ENCODE measurements at places on chromosomes 13 and 19.

- no peaks in the 10 kb centered on the region for H3K36me3 ChIP-seq
- no peak overlapping the region for H3K4me3 ChIP-seq
- H3K4me1 ChIP-seq = no peaks in the 10 kb centered on the region
Observed at GRCh38 chr19:53007606-53008005, 6.1 kb upstream of the ERVV-1 start.

DNA sequence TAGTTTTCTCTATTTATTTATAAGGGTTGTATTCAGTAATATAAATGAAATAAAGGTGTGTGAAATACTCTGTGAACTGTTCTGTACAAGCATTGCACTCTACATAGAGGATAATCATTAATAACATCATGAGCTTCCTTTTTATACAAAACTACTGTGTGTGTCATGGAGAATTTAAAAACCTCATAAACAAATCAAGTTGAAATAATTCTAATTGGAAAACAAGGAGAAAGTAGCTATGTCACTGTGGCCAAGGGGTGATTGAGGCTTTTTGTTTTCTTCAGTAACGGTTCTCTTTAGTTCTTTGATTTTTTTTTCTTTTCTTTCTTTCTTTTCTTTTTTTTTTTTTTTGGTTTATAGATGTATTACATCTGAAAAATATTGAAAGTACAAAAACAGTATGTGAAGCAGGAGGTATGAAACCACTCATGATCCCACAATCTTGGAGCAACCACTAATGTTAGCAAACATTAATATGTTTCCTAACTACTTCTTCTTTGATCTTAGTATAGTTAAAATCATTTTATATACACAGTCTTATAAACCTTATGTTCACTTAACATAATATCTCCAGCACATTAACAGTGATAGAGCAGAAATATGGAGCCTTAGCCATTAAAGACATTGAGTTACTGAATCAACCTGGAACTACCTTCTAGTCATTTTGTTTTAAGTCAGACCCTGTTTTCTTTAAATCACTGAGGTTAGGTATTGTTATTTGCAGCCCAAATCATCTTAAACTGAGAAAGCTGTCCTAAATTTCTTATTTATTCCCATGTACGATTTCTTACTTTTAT is 45.4 kb downstream of the WDFY2 start:
- H3K4me3 ChIP-seq = no peak overlapping the region
- DNase-seq = no peak
- peaks cover 23% of the 10 kb centered on the region for H3K4me1 ChIP-seq
- H3K27me3 ChIP-seq = no peaks in the 10 kb centered on the region

GRCh38 chr19:14333101-14333871 is 48.0 kb upstream of the ADGRE5 start:
- no peaks in the 10 kb centered on the region for H3K36me3 ChIP-seq
- peak overlapping the region; percentile 33 for H3K4me3 ChIP-seq
- no peak for DNase-seq

GRCh38 chr19:18922228-18922985 is 2.9 kb downstream of the DDX49 start:
- DNase-seq = no peak
- H3K36me3 ChIP-seq = no peaks in the 10 kb centered on the region
- H3K4me3 ChIP-seq = no peak overlapping the region
- no peak overlapping the region for H3K27ac ChIP-seq

GRCh38 chr13:22740264-22740663 is 440.5 kb upstream of the SGCG start:
- no peaks in the 10 kb centered on the region for H3K4me1 ChIP-seq
- no peak overlapping the region for H3K27ac ChIP-seq
- H3K4me3 ChIP-seq = no peak overlapping the region
- no peaks in the 10 kb centered on the region for H3K36me3 ChIP-seq

- no peak overlapping the region for H3K4me3 ChIP-seq
- H3K36me3 ChIP-seq = no peaks in the 10 kb centered on the region
- H3K27me3 ChIP-seq = no peaks in the 10 kb centered on the region
- DNase-seq = no peak
- no peaks in the 10 kb centered on the region for H3K4me1 ChIP-seq
Observed at GRCh38 chr13:109795011-109795410, 8.6 kb upstream of the IRS2 start.
